ENCODE measurements at places on chromosomes 6 and 20.

GRCh38 chr6:37804586-37804985 lies 14.9 kb upstream of the ZFAND3 start:
- DNase-seq, result no peak

GRCh38 chr20:19129976-19130612 lies 82.3 kb upstream of the SLC24A3 start:
- no peak for DNase-seq

GRCh38 chr20:63024573-63025392 lies 18.0 kb upstream of the BHLHE23 start:
- DNase-seq, result no peak

DNA sequence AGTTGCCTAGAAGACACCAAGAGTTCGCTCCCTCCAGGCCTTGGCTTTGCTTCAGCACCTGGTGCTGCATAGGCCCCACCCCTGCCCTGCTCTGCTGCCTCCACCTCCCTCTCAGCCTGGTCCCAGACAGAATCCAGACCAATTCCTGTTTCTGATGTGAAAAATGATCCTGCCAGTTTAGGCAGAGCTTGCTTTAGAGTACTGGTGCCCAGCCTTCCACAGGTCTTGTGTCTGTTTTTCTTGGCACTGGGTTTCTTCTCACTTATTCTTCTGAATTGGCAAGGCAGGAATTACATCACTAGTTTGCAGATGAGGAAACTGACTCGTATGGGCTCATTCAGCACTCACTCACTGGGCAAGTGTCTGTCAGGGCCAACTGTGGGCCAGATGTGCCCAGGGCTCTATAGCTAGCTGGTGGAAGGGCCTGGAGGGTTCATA lies 53.0 kb downstream of the HLA-A start:
- no peak for DNase-seq

All from skin of body (tissue), 3 donors.